ENCODE measurements at places on chromosomes 5 and 9.
A peak's percentile ranks its signal among the peaks of the same experiment; 100 is the strongest.

- DNase-seq, result no peak
Observed at GRCh38 chr9:131097948-131098278, 1.6 kb downstream of the AIF1L start.

DNA sequence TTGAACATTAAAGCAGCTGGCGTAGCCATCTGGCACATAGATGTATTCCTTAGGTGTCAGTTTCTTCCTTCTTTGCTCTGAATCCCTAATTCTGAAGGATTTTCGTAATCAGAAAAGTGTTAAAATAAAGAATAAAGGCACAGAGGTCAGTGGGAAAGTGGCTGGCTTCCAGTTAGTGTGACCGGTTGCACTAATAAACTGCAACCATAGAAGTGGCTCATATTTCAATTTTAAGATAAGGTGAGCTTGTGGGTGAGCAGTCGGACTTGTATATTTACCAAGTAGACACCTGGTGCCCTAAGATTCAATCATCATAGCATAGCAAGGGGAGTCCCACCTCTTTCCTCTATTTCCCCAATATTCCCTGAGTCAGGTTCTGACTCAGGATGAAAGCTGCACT, 459.6 kb downstream of the ACTL7B start:
- DNase-seq, result no peak

DNA sequence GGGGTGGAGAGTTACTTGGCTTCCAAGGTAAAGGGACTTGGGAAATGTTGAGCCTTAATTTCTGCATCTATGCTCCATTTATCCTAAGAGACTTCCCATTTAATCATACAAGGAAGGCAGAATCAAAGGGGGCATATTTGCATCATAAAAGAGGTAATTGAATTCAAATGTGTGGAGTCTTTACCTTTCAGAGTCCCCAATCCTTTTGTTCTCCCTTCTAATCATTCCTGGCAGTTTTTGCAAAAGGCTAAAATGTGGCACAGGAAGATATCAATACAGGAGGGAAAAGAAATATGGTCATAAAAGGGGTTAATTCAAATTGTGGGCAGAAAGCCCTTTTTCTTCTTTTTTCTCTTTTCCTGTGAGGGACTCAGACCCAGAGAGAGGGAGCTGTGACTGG, 69.5 kb downstream of the SFXN1 start:
- DNase-seq, result no peak

DNA sequence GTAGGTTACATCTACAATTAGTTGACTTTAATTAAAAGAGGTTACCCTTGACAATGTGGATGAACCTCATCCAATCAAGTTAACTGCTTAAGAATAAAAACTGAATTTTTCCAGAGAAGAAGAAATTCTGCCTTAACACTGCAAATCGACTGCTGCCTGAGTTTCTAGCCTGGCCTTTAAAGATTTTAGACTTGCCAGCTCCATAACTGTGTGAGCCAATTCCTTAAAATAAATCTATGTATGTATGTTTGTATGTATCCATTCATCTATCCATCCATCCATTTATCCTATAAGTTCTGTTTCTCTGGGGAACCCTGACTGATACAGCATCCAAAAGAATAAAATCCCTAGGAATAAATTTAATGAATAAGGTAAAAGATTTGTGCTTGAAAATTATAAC, 136.1 kb downstream of the TMEM38B start:
- DNase-seq, result no peak

DNA sequence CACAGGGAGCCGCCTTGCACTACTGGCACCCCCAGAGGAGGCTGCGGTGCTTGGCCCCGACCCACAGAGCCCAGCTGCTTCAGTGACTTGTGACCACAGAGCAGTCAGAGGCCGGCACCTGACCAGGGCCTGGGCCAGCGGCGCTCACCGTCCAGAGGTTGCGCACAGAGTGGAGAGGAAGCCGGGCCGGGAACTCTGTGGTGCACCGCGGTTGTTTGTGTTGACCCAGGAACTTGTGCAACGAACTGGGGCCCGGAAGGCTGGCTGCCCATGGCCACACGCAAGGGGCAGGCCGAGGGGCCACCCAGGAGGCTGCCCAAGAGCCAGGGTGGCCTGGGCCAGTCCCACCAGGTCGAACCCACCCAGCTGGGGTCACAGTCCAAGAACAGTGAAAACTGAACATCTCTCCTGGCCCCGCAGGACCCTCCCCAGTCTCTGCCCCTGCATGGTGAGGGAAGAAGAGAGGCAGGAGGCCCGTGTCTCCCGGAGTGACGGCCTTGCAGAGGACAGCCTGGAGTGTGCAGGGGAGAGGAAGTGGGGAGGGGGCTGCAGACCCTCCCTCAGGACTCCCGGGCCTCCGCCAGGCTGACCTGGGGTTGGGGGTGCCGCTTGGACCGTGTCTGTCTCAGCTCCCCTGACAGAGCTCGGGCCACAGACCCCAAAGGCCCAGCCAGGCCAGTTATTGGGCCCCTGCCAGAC, 42.8 kb upstream of the EGFL7 start:
- DNase-seq, result peak; percentile 91

GRCh38 chr5:152978141-152978835, 512.2 kb upstream of the GRIA1 start:
- DNase-seq, result no peak

DNA sequence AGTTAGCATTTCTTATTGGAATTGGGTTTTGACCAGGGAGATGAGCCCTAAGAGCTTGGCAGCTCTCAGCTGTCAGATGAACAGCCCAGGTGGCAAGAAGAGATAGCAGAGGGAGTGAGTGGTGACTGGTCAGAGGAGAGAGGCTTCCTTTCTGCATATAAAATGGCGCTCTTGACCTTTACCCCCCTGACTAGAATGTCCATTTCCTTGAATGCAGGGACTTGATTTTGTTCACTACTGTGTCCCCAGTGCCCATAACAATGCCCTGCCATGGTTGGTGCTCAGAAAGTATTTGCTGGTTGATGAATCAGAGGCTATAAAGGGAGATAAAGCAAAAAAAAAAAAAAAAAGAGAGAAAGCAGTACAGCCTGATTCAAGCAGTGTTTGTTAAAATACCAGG, 7.2 kb downstream of the CHMP5 start:
- no peak for DNase-seq

All from HL-60 (cell line).